K562 (cell line): ENCODE measurements at places on chromosomes 7 and 10. TPM values are rescaled to one million over a fixed set of nuclear protein-coding genes. Genes with fewer than 3 reads are reported as not detected.

- DNase-seq = no peak
- H3K36me3 ChIP-seq = no peaks in the 10 kb centered on the region
- no peaks in the 10 kb centered on the region for H3K27me3 ChIP-seq
- H3K4me3 ChIP-seq = no peak overlapping the region
- no peaks in the 10 kb centered on the region for H3K4me1 ChIP-seq
- H3K27ac ChIP-seq = no peak overlapping the region
Observed at GRCh38 chr10:112744181-112745096, 205.6 kb upstream of the TCF7L2 start.

- no peak for DNase-seq
- no peak overlapping the region for H3K4me3 ChIP-seq
- no peak overlapping the region for H3K27ac ChIP-seq
- H3K27me3 ChIP-seq = peaks cover 22% of the 10 kb centered on the region
- H3K4me1 ChIP-seq = no peaks in the 10 kb centered on the region
- H3K36me3 ChIP-seq = no peaks in the 10 kb centered on the region
Observed at GRCh38 chr10:24518411-24518810, 205.3 kb downstream of the ARHGAP21 start.

GRCh38 chr7:17774716-17775288 is 165.5 kb downstream of the SNX13 start:
- no peaks in the 10 kb centered on the region for H3K4me1 ChIP-seq
- H3K27ac ChIP-seq = no peak overlapping the region
- no peaks in the 10 kb centered on the region for H3K36me3 ChIP-seq
- no peak for DNase-seq
- no peaks in the 10 kb centered on the region for H3K27me3 ChIP-seq

- no peaks in the 10 kb centered on the region; the same call in 2 of the 3 replicates for H3K27me3 ChIP-seq
- DNase-seq = peak; percentile 76
- H3K4me3 ChIP-seq = no peak overlapping the region
- H3K36me3 ChIP-seq = no peaks in the 10 kb centered on the region
- H3K27ac ChIP-seq = peak overlapping the region; percentile 49; the same call in 2 of the 3 replicates
Observed at GRCh38 chr10:113087165-113088029, 137.3 kb downstream of the TCF7L2 start.

The ZNF138 gene
- 22.6 and 23.2 TPM in 2 replicates for polyA plus RNA-seq

DNA sequence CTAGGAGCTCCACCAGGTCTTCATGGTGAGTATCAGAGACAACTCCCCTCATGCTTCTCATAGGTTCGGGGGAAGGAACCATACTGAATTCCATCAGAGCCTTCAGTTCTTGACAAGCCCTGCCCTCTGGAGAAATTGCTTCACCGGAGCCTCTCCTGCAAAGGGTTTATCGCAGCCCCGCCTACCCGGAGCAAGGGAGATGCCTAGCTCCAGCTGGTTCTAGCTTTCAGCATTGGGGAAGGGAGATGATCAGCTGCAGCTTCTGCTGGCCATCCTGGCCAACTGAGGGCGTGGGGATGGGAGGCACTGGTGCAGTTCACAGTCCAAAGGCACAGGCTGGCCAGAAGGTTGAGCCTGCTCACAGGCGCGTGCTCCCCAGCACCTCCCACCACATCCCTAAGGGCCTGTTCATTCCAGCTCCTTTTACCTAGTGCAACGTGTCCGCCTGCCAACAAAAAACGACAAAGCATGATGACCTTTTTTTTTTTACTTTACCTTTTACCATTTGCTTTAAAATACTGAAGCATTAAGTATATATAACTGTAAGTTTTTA is 31.2 kb downstream of the LANCL2 start:
- H3K4me3 ChIP-seq = no peak overlapping the region
- DNase-seq = no peak

The OR2A5 gene
- polyA plus RNA-seq = not detected in 2 replicates

The HMX3 gene
- polyA plus RNA-seq = 20.5 and 24.5 TPM in 2 replicates

The RSU1 gene
- 28.8 and 37.2 TPM in 2 replicates for polyA plus RNA-seq

- H3K4me3 ChIP-seq = no peak overlapping the region
- H3K4me1 ChIP-seq = no peaks in the 10 kb centered on the region
- H3K27me3 ChIP-seq = no peaks in the 10 kb centered on the region; the same call in 1 of the 2 replicates
- DNase-seq = no peak
Observed at GRCh38 chr10:104449391-104449790, 95.8 kb downstream of the CFAP58 start.

GRCh38 chr7:25900245-25900644 is 251.8 kb upstream of the NFE2L3 start:
- H3K27me3 ChIP-seq = no peaks in the 10 kb centered on the region
- H3K4me3 ChIP-seq = no peak overlapping the region
- no peak overlapping the region for H3K27ac ChIP-seq
- H3K4me1 ChIP-seq = peaks cover 4% of the 10 kb centered on the region; the same call in 1 of the 2 replicates
- no peak for DNase-seq
- H3K36me3 ChIP-seq = no peaks in the 10 kb centered on the region
